GM12864 (cell line): ENCODE measurements at places on chromosomes 12 and 14.

DNA sequence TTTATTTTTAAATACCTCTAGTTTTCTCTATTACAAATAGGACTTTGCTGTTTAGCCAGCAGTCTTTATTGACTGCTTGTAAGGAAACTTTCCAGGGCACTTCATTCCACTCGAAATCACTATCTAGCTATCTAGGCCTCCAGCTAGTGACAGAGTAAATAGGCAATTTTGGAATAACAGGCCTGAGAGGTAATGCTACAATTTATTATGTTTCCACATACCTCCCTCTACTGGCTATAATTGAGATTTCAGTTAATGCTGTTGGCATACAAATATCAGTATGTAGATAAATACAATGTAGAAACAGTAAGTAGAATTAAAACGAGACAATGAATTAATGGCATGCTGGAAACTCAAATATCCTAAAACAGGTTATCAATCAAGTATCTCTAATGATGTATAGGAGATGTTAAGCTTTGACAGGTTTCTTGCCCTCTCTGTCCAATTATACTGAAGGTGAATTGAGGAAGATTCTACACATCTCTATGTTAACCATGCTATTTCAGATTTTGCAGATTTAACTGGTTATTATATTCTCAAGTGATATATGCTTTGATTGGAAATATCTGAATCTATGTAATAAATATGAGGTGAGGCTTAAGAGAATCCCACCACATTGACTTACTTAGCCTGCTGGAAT lies 7.2 kb downstream of the DTD2 start:
- DNase-seq = no peak

GRCh38 chr14:100049220-100049619 lies 16.0 kb upstream of the EVL start:
- DNase-seq = no peak

GRCh38 chr14:55545779-55546178 lies 34.2 kb upstream of the KTN1 start:
- no peak for DNase-seq

DNA sequence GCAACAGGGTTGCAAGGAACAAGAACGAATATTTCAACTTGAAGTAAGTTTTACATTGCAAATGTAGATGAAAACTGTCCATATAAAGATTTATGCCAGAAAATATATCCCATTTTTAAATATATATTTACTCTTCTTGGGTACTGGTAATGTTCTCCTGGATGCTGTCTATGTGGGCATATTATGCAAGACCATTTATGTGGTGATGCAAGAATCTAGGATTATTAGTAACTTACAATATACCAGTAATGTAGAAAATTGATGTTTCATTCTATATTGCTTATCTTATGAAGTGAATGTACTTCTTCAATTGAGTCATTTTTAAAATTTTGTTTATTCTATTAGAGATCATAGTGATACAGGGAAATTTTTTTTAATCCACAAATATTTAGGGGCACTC lies 25.1 kb downstream of the FGFR1OP2 start:
- DNase-seq = no peak

DNA sequence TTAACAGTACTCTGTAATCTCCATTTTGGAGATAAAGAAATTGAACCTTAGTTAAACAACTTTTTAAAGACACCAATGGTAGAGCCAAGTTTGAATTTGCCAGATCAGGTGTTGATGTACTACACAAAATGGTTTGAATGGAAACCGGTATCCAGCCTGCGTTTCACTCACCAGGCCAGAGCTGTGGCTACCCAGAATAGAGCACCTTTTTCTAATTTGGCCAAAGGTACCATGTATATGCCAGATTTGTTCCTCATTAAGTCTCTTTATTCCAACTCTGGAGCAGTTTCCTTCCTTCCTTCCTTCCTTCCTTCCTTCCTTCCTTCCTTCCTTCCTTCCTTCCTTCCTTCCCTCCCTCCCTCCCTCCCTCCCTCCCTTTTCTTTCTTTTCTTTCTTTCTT lies 39.3 kb downstream of the PALS1 start:
- DNase-seq = no peak

DNA sequence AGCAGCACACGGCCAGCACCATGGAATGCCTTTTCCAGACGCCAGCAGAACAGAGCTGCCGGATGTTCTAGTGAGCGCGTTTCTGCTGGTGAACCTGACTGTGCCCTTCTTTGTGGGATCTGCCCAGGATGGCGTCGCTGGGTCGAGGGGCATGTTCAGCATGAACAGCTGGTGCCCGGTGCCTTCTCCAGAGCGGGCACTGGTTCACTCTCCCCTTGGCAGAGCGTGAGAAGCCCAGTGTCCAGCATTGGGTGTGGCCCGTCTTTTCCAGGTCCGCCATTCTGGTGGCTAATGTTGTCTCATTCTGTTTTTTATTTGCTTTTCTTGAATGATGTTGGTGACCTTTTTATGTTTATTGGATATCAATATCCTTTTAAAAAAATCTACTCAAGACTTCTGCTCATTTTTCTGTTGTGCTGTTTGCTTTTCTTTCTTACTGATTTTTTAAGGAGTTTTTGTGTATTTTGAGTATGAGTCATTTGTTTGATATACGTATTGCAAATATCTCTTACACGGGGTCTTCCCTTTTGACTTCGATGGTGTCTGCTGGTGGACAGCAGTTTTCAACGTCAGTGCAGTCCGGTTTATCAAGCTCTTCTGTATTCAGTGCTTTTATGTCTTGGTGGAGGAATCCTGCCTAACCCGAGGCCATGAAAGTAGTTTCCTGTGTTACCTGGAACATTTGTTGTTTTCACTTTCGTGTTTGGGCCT lies 74.3 kb downstream of the ADGRD1 start:
- no peak for DNase-seq

DNA sequence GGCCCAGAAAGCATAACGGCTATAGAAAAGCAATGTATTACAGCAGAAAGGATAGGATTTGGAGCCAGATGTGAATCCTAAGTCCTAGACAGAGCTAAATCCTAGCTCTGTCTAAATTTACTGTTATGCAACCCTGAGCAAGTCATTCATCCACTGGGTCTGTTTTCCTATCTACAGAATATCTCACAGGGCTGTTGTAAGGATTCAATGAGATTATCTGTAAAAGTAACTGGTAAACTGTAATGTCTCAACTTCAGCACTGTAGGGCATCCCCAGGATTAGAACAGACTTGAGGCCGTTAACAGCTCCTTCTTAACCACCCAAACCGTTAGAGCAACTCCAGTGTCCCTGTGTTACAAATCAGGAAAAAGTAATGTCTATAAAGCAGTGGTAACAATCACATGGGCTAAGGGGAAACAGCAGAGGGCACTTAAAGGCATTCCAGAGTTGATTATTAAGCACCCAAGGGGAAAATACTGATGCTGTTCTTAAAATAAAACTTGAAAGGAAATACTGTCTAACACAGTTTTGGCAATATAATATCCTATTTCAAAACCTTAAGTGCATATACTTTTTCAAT lies 10.1 kb downstream of the GMFB start:
- no peak for DNase-seq
